GM23338 (cell line): ENCODE measurements at places on chromosomes 12 and 14. TPM values are rescaled to one million over a fixed set of nuclear protein-coding genes. Genes with fewer than 3 reads are reported as not detected.

TCL1A gene
- total RNA-seq = 5.3 and 8.5 TPM in 2 replicates

NR1H4 gene
- not detected in 2 replicates for total RNA-seq

FOXG1 gene
- 0.10 and 0.12 TPM in 2 replicates for total RNA-seq

KANSL2 gene
- 71.3 and 92.5 TPM in 2 replicates for total RNA-seq

DENND5B gene
- total RNA-seq = 17.2 and 19.3 TPM in 2 replicates

DACT1 gene
- 23.6 and 26.6 TPM in 2 replicates for total RNA-seq

- no peak for DNase-seq
These were observed 6.1 kb upstream of the PSMA6 start for GRCh38 chr14:35286003-35286600.

GRCh38 chr14:90235179-90235976, 21.0 kb upstream of the PSMC1 start:
- peak; percentile 85 for DNase-seq

DNA sequence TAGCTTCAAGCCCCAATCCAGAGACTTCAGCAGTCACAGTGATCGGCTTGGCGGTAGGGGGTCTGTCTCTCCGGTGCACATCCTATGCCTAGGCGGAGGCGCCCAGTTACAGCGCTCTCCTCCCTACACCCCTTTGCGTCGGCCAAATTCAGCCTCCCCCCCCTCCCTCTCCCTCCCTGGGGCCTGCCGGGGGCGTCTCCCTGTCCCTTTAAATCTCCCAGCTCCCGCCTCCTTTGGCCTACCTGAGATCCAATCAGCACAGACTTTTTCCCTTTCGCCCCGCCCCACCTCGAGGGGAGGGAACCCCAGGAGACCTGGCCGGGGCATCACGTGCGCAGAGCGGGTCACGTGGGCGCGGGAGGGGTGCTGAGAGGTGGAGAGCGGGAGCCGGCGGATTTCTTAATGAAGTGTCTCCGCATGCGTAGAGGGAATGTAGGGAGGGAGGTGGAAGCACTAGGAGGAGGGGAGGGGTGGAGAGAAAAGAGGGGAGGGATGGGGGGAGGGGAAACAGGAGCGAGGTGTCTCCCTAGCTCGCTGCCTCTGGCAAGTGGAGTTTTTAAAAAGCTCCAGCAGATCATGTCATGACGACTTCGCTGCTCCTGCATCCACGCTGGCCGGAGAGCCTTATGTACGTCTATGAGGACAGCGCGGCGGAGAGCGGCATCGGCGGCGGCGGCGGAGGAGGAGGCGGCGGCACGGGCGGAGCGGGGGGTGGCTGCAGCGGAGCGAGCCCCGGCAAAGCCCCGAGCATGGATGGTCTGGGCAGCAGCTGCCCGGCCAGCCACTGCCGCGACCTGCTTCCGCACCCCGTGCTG, at the start of gene HOXC13:
TSS of gene HOXC13 (plus strand) at position 506 of the 815 bp plus-strand sequence. CDS start at position 582, 76 bp downstream.
- DNase-seq = peak; percentile 99

GRCh38 chr12:119956047-119956446, 33.0 kb upstream of the BICDL1 start:
- DNase-seq = peak; percentile 20

- DNase-seq = peak; percentile 54
These were observed 21.7 kb upstream of the GARIN2 start for GRCh38 chr14:67167420-67168109.

- DNase-seq = no peak
These were observed 58.7 kb upstream of the NCOR2 start for GRCh38 chr12:124625867-124626675.

DNA sequence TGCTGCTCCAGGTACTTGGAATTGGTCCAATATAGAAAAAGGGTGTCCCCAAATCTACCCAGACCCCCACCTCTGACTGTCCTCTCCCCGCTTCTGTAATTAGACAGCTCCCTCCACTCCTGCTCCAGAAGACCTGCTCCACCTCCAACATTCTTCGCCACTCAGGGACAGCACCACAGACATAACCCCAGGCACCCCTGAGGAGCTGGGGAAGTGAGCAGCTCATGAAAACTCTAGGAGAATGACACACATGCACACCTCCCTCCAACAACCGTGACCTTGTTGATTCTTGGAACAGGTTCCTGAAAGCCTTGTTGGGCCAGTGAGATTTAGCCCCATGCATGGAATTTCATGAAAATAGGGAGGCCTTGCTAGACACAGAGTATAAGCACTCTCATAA, 8.2 kb downstream of the KRT4 start:
- no peak for DNase-seq

GRCh38 chr12:124035163-124035562, 62.1 kb downstream of the ZNF664 start:
- DNase-seq = no peak

GRCh38 chr12:2289525-2289924, 236.7 kb downstream of the CACNA1C start:
- DNase-seq = no peak

DNA sequence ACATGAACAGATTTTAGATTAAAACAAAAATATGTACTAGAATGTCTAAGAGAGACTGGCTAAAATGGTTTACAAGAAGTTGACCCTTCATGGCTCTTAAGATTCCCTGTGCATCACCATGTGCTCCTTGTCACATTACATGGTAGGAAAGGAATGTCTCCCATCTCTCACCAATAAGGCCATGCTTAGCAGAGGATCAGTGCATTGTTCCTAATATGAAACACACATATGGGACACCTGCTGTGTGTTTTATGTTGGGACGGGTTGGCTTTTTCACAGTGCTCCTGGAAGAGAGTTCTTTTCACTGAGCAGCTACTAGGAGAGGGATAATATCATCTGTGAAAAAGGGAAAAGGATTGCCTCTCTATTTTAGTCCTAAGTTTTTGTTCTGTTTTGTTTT, 9.6 kb downstream of the PFKM start:
- no peak for DNase-seq

DNA sequence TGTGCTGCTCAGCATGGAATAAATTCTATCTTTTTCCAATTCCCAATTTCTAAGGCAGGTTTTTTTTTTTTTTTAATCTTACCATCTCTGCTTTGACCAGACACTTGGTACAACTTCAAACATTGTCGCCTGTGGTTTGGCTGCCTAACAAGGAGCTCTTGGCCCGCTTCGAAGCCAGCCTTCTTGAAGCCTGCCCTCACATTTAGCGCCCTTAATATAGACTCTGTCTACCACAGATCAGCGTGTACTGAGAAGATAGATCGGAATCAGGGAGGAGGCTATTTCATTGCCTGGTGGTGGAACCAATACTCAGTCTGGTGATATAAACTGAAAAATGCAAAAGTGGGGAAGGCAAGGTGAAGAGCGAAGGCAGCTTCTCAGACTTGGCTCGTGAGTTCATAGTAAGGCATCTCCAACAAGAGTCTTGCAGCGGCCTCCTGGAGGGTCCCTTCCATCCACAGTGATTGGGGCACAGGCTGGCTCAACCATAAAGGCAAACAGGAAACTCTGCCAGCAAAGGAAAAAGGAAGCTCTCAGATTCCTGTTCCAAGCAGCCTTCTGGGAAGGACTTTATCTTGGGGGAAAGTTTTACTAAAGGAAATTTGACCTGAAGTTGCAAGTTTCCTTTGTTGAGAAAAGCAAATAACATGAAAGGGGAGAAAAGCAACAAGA, 103.2 kb upstream of the BCL2L14 start:
- DNase-seq = no peak

DNA sequence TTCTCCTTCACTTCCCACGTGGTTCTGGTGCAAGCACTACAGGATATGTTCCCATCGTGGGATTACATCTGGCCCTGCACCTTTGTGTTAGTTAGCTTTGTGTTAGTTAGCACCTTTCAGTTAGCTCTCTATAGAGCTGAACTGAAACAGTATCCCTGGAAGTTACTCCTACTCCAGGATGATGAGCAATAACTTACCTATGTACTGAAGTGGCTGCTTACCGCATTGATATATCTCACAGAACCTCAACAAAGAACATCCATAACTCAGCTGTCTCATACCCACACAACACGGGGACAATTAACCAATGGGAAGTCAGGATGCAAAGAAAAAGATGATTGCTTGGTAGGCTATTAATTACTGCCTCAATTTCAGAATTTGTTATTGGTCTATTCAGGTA, 146.6 kb downstream of the ASCL4 start:
- DNase-seq = no peak

- DNase-seq = peak; percentile 97
These were observed 135.7 kb downstream of the PPM1H start for GRCh38 chr12:62799126-62799736.

DNA sequence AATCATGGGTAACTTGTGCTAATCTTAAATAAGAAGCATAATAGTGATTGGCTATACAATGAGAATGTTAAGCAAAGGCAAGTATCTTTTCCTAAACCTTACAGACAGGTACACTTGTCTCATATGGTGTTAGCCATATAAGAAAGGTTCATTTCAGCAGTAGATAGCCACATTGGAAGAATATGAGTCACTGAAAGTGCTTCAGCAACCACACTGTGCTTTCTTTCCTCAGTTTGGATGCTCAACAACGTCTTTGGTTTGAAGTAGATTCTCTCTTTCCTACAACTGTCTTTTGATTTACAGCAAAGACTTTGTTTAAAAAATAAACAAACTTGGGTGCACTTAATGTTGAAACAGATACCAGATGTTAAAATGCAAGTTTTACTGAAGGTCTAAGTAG, 8.9 kb downstream of the DDHD1 start:
- DNase-seq = no peak
